ENCODE measurements at places on chromosomes 12 and 14.

- DNase-seq, result no peak
These were observed 16.7 kb downstream of the HMGA2 start for GRCh38 chr12:65840793-65841670.

DNA sequence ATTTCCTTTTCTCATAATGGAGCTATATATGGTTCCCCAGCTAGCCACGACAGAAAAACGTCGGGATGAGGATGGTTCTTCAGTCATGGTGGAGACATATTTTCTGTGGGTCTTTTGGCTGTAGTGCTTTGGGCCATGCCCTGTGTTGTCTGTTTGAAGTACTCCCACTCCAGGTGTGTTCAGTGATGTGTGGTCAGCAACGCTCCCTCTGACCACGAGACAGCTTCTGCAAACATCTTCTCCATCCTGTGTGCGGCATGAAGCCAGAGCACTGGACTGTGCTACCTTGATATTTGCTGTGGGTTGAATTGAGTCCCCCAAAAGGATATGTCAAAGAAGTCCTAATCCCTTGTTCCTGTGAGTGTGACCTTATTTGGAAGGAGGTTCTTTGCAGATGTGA lies 931.2 kb downstream of the NRXN3 start:
- DNase-seq, result no peak

- no peak for DNase-seq
These were observed 10.5 kb downstream of the ARHGEF25 start for GRCh38 chr12:57621497-57622292.

DNA sequence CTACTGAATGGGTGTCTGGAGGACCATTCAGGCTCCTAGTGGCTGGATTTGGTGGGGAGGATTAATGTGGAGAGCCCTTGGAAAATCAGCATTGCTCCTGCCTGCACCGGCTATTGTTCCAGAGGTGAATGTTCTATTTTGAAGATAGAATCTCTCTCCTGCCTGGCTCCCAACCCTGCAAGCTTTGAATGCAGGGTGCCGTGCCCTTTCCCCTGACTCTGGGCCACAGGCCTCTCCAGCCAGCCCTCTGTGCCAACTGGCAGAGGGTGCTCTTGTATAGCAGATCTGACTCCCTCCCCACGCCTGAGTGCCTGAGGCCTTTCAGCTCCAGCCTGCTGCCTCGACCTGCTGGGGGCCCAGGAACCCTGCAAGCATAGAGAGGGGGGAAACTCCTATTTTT lies 106.8 kb downstream of the TMEM260 start:
- no peak for DNase-seq

- DNase-seq, result no peak
These were observed 242.6 kb upstream of the FKBP4 start for GRCh38 chr12:2552000-2552756.

DNA sequence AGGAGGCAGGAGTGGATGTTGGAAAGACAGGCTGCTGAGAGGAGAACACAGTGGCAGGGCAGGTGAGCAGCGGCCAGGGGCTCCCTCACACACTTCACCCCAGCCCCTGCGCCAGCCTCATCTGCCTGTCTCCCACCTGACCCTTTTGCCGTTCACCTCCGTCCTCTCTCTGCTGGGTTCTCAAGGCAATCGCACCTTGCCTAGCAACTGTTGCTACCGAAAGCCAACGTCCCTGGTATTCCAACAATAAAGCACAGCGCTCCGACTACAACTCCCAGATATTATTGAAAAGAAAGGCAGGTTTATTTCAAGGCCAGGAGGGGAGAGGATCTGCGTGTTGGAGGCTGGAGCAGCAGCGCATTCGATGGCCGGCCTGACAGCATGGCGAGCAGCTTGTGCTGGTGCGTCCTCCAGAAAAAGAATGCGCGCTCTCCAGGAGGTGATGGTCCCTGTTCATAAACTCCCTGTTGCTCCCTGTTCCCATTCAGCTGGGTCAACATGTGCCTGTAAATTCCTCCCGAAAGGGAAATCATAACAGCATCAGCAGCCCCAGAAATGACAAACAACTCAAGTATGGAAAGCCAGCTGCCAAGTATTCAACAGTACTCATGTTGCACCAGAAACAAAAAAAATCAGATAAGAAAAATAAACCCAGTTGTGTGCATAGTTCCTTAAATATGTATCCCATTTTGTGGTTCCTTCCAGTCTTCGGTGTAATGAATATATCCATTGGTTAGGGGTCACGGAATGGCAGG lies 153.0 kb upstream of the DIO3 start:
- DNase-seq, result no peak

GRCh38 chr14:105181549-105182295 lies 610 bp upstream of the NUDT14 start:
- no peak for DNase-seq

DNA sequence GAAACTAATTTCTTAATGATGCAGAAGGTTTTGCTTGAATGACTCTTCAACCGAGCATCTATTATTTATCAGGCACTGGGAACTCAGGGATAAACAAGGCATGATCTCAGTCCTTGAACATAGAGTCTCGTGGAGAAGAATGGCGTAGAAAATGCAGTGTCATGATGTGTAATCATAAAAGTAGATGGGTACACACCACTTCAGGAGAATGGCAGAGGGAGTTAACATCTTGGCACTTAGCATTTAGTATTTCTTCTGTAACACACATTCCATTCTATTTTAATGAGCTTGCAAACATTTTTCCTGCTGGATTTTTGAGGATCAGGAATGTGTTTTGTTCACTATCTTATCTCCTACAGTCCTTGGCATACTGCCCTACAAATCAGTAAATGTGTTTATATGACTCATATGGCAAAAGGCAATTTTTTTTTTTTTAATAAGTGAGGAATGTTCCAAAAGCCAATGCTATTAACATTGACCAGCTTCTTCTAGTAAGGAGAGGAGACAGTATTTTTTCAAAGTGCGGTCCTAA lies 3.8 kb downstream of the TXNRD1 start:
- no peak for DNase-seq

GRCh38 chr14:64061706-64062105 lies 208.9 kb downstream of the SYNE2 start:
- no peak for DNase-seq

DNA sequence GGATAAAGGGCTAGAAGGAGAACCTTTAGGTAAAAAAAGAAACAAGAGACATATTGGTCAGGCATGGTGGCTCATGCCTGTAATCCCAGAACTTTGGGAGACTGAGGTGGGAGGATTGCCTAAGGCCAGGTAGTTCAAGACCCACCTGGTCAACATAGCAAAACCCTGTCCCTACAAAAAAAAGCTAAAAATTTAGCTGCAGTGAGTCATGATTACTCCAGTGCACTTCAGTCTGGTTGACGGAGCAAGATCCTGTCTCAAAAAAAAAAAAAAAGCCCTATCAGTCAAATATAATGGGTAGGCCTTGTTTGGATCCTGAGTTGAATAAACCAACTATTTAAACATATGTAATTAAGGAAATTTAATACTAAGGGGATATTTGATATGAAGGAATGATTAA lies 54.2 kb downstream of the PPP1R36 start:
- no peak for DNase-seq

GRCh38 chr12:46265734-46266133 lies 3.1 kb downstream of the SLC38A1 start:
- no peak for DNase-seq

- no peak for DNase-seq
These were observed 167.5 kb upstream of the PRICKLE1 start for GRCh38 chr12:42756841-42757623.

DNA sequence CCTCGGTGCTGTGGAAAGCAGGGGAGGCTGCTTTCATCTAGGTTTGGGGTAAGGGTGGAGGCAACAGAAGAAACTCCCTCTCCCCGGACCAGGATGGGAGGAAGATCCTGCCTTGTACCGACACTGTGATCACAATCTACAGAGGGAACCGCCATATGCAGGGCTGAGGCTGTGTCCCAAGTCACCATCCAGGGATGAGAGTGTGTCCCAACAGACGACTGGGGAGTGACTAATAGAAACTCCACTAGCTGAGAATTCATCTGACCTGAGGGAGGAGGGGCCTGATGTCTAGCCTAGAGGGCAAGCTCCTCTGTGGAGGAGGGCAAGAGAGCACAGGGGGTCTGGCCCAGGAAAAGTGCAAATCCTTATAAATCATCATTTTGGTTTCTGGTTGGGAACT lies 172.4 kb downstream of the CALM1 start:
- no peak for DNase-seq

DNA sequence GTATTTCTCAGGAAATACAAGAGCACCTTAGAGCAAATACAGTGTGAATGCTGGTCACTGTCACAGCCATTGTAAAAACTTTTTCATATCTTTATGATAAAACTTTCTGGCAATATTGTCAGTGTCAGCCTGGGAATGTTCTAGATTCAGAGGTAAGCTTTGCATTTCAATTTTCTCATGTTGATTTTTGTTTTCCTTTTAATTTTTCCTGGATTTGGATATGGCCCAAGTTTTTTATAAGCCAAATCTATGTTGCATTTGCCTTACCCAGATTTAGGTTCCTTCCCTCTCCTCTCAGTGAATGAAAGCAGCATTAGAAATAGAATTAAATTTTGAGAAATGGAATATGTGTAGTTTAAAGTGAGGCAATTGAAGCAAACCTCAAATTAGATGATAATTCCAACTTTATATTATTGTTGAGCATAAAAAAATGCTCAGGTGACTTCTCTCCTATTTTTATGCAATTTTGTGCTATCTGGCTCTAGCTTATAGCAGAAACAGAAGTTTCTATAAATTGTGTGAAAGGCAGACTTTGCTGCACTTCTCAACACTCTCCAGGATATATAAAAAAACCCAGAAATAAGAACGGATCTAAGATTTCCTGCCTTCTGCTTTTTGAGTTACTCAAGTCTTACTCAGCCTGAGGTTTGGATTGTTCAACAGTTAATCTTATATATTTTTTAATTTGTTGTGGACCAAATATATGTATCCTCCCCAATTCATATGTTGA lies 368.2 kb upstream of the PRICKLE1 start:
- no peak for DNase-seq

GRCh38 chr12:166425-167075 lies 47.4 kb downstream of the SLC6A12 start:
- DNase-seq, result no peak

DNA sequence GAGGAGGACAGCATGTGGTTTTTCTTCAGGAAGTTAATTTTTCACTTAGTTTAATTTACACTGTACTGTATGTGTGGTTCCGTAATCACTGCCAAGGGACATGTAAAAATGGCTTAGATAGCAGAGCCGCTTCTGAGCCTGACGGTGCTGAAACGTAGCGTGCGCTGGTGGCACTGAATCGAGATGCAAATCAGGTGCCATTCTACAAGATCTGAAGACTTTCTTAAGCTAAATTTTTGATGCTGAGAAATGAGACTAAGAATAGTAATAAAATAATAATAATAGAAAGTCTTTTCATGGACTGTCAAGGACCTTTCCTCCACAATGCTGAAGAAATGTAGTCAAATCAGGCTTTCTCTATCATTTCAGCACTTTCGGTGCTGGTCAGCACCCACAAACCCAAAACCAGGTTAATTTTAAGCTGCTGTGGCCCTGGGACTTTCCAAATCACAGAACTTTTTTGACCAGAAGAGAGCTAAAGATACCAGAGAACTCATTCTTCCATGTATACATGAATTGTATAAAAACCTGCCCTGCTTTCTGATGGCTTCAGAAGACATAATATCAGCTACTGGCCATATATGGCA lies 183.3 kb upstream of the LMO3 start:
- DNase-seq, result no peak

DNA sequence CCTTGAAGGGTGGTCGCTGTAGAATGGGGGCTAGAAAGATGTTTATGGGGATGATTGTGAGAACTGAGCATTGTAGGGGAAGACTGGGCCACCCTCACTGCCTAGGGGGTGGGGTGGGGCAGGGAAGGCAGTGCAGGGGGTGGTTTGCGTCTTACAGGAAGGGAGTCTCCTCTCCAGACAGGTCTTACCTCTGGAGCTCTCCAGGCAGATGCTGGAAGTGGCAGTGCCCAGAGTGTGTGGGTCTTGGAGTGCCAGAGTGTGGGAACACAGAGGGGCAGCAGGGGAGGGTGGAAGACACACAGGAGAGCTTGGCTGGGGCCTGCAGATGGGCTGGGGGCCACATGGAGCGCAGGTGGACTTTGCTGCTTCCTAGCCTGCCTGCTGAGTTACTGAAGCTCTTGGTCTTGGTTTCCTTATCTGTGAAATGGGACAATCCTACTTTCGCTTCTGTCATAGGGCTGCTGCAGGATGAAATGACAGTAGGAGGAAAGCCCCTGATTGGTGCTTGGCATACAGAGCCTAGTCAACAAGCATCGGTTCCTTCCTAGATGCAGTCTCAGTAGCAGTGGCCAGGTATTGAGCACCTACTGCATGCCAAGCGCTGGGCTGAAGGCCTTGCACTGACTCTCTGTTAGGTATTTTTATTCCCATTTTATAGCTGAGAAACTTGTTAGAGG lies 118.3 kb downstream of the SLC25A47 start:
- DNase-seq, result no peak

GRCh38 chr12:52798003-52798670 lies 2.2 kb upstream of the KRT3 start:
- no peak for DNase-seq
